ENCODE measurements at places on chromosomes 3 and 15.

- DNase-seq = no peak
These were observed 17.5 kb upstream of the IGSF10 start for GRCh38 chr3:151478335-151478697.

DNA sequence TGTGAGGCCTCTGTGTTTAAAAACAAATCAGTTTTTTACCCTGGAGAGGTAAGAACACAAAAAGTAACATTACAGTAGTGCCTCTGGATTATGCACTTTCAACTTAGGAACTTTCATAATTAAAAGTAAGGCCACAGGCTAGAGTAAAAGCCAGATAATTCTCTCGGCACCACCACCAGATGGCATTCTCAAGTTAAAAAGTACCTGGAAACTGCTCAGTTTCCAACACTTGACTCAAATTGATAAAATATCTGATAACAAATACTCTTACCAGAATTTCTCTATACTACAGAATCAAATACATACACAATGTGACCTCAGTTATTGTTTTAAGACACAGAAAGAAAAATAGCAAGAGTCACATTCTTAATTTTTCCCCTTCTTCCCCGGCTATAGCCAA lies 19.9 kb downstream of the SPICE1 start:
- peak; percentile 21 for DNase-seq

DNA sequence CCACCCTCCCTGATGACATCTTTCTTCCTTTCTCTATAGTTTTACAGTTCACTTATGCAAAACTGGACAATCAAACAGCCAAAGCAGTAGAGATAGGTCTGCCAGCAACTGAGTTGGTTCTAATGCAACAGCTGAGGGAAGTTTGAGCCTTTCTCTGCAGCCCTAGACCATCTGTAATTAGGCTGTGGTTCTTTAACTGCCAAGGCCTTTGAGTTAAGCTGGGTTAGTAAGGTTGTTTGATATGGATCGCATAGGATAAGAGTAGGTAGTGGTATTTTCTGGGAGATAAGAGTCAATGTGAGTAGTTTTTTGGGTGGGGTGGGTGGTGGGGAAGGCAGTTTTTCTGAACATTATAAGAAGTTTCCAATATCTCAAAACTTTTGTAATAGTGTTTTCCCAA lies 3.0 kb downstream of the RPL39L start:
- DNase-seq = no peak

DNA sequence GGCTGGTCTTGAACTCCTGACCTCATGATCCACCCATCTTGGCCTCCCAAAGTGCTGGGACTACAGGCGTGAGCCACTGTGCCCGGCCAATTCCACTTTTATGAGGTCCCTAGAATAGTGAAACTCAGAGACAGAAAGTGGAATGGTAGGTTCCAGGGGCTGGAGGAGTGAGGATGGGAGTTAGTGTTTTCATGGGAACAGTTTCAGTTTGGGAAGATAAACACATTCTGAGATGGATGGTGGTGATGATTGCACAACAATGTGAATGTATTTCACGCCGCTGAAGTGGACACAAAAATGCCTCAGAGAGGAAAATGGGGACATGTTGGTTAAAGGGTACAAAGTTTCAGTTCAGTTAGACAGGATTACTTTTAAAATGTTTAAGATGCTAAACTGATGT lies 22.5 kb upstream of the HDAC11 start:
- no peak for DNase-seq

- DNase-seq = no peak
These were observed 5.7 kb downstream of the DUT start for GRCh38 chr15:48336940-48337339.
